ENCODE measurements at places on chromosomes 7 and 10. TPM values are rescaled to one million over a fixed set of nuclear protein-coding genes. Genes with fewer than 3 reads are reported as not detected.

DNA sequence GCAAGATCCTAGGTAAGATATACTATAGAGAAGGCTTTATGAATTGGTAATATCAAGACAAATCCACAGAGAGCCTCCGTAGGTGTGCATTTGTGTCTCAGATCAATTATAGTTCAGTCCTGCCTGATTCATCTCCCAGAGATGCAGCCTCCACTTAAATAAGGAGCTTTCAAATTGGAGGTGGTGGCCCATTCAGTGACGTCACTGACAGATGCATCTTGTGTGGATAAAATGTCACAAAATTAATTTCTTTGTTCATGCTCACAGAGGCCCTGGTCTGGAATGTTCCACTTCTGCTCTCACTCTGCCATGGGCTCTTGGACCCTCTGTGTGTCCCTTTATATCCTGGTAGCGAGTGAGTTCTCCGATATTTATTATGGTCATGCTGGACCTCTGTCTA is 157.1 kb upstream of the PRSS58 start:
- no peak for DNase-seq

DNA sequence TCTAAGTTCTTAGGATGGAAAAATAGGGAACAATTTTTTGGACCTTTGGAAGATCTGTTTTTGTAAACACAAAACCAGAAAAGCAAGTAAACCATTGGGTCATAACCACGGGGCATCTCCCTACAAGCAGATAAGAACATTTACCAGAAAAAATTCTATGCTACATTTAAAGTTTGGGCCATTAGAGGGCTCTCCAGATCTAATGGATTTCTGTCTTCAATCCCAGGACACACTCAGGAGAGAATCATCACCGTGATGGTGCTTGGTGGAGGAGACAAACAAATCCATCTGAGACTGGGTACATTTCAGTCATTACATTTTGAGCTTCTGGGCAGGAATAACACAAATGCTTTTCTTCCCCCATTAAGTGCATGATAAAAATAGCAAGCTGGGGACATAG is 178.4 kb upstream of the TARP start:
- DNase-seq: peak; percentile 76

- DNase-seq: peak; percentile 20
Measured at GRCh38 chr7:3174515-3175284, 126.4 kb upstream of the SDK1 start.

DNA sequence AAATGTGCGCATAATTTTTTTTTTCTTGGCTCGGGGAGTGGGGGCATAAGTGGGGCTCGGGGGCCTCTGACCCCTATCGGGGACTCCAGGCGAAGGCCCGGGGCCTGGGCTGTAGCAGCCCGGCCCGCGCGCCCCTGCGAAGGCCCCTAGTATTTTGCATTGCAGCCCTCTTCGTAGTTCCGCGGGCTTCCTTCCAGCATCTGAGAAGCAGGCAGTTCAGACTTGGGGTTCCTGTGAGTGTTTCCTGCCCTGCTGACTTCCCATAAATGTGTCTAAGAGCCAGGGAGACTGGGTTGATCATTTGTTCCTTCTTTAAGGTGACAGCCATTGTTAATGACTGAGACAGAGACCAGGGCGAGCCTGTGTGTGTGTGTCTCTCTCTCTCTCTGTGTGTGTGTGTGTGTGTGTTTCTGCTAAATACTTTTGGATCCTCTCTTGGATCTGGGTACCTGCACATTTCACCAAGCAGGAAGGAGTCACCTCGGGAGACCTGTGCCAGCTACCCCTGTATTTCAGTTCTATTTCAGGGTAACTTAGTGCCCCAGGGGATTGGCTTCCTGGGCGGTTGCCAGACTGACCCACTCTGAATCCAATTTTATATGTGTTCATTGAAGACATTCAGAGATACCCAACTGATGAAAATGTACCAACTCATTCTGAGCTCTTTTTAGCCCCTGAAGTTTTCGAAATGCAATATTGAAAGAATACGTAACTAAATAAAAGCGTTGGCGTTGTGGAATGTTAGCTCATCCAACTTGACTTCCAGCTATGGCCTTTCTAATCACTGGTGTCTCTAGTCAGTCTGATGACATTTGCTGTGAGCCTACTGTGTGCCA is 805 bp downstream of the MSRB2 start:
- DNase-seq: peak; percentile 3

DNA sequence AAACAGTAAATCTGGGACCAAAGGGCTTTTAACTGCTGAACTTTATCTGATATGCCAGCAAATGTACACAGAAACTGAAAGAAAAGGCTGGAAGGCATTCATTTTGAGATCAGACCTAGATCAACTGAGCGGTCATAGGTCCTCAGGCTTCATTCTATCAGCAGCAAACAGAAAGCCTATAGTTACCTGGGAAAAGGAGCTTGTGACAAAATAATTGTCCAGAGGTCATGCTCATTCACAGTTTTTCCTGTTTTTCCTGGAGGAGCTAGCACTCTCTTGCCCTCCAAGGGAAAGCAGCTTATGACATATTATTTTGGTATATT is 320.2 kb downstream of the AHR start:
- DNase-seq: no peak

GRCh38 chr7:111958431-111958830 is 247.8 kb downstream of the DOCK4 start:
- DNase-seq: no peak

Gene CCDC6
- 15.2 TPM for total RNA-seq
